ENCODE measurements at places on chromosomes 16 and 17.

DNA sequence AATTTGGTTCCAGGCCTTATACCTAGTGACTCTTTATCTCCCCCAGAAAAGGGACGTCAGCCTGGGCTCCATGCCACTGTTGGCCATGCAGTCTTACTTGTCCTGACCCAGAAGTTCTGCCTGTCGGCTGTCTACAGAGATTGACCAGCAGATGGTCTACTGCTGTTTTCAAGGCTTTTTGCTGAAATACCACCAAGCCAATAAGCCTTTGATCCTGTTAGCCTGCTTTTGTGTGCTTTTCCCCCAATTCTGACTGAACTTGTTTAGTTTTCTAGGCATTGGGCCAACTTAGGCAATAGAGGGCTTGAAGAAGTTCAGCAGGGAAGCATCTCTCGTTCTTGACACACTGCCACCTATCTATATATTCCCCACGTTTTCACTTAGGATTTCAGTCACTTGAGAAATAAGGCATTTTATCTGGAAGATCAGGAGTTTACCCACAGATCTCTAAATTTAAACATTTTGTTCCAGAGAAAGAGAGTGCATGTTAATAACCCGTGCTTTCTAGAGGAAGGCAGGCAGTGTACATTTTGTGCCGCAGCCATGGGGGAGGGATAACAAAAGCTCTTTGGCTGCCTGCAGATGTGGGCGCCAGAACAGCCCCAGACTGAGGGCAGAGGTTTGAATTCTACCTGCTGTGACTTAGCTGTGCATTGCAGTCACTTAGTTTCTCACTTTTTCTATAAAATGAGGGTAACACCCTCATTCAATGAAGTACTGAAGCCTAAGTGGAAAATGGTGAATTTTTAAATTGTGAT, 12.3 kb upstream of the CARMIL2 start:
- DNase-seq: no peak

DNA sequence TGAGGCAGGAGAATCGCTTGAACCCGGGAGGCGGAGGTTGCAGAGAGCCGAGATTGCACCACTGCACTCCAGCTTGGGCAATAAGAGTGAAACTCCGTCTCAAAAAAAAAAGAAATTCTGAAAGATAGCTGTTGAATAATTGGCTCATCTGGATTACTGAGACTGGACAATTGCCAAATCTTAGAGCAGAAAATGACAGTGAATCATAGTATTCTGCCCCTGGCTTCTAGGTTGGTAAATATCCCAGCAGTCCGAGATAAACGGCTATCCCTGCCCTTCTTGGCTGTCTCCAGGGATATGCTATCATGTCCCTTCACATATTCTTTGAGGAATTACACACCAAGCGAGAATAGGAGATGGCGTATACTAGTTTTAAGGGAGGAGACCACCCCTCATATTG, 35.5 kb upstream of the METTL16 start:
- DNase-seq: no peak

DNA sequence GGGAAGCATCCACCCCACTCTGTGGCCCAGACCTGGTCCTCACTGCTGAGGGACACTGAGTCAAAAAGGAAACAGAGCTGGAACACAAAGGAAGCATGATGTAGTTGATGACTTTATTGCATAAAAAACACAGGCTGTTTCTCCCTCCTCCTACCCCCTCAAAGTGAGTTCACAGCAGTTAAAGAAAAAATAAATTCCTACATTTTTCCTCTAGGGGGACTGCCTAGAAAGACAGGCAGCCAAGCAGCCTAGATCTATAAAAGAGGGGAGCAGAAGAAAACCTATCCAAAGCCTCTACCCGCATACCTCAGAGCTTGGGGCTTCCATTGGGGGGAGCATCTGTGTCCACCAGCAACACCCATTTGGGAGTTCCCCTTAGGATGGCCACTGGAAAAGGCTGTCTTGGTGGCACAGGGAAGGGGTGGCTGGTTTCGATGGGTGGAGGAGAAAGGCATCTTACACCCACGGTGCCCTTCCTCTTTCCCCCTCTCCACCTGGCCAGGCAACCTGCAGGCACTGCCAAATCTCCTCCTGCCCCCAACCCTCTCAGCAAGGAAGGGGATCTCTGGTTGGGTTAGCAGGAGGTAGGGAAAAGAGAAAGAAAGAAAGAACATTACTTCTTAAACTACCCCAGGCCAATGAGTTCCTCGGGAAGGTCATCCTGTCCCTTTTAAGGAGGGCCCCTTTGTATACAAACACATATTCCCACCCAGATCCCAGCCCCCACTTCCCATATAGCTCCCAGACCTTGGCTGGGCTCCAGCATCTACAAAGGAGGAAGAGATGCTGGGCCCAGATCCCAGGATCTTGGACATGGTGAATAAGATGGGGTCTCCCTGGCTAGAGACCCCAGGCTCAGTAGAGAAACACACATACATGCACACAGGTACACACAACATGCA, 4.0 kb upstream of the SCRN2 start:
- DNase-seq: no peak

- no peak for DNase-seq
Observed at GRCh38 chr17:44004077-44004760, at the start of gene NAGS. Gene NAGS (plus strand): TSS chr17:44004622. CDS start chr17:44004664, 42 bp downstream.

GRCh38 chr17:75498726-75499213, 16.6 kb downstream of the CASKIN2 start:
- DNase-seq: no peak

- DNase-seq: no peak
Observed at GRCh38 chr17:79615926-79616325, 5.1 kb upstream of the RBFOX3 start.

DNA sequence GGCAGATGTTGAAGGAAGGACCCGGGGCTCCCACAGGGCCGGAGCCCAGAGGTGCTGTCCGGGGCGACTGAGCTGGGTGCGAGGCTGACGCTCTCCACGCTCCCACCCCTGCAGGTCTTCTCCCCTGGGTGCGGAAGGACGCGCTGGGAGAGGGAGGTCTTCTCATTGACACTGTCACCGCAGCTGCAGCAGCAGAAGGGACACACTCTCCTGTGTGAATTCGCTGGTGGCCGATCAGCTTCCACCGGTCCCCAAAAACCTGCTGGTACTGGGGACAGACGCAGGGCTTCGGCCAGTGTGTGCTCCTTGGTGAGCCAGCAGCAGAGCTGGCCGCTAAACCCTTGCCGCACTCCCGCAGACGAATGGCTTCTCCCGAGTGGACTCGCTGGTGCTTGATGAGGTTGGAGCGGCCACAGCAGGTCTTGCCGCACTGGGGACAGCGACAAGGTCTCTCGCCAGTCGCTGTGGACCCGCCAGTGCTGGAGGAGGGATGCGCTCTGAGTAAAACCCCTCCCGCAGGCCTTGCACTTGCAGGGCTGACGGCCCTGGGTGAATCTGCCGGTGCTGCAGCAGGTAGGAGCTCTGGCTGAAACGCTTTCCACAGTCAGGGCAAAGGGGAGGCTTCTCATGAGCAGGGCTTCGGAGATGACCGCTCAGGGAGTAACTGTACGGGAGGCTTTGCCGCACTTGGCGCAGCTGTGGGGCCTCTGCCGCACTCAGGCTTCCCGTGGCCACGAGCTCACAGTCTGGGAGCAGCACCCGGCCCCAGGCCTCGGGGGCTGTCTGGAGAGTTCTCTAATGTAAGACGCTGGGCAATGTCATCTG, 6.2 kb downstream of the ZNF843 start:
- DNase-seq: no peak

GRCh38 chr17:3802461-3803307, 1.7 kb upstream of the ITGAE start:
- no peak for DNase-seq

GRCh38 chr17:39335704-39336223, 65.7 kb downstream of the FBXL20 start:
- DNase-seq: no peak

All from T47D (cell line).